ENCODE measurements at places on chromosomes 1 and 21. TPM values are rescaled to one million over a fixed set of nuclear protein-coding genes. Genes with fewer than 3 reads are reported as not detected.

SPRR2F gene
- total RNA-seq, result not detected

TIE1 gene
- total RNA-seq, result 12.9 TPM

OR2L5 gene
- 3.8 TPM for total RNA-seq

RIPK4 gene
- total RNA-seq, result not detected

CADM3 gene
- 309 TPM for total RNA-seq

All from dorsolateral prefrontal cortex (tissue), 122 donors.